ENCODE measurements at places on chromosomes 2 and 18. TPM values are rescaled to one million over a fixed set of nuclear protein-coding genes. Genes with fewer than 3 reads are reported as not detected.

Gene CFAP53
- 0.31 TPM for total RNA-seq

Gene CNTNAP5
- under 0.01 TPM for total RNA-seq

Gene FAM237A
- total RNA-seq: not detected

Gene CAVIN2
- 170 TPM for total RNA-seq

Gene SMC6
- 18.1 TPM for total RNA-seq

Gene ST6GAL2
- 0.25 TPM for total RNA-seq

Gene LAPTM4A
- 170 TPM for total RNA-seq

All from bladder microvascular endothelial cell (primary cell).